RPMI7951 (cell line): ENCODE measurements at places on chromosomes 7 and 10.

- DNase-seq = peak; percentile 15
These were observed 166.9 kb upstream of the RNF32 start for GRCh38 chr7:156473476-156474240.

- no peak for DNase-seq
These were observed at the start of gene FGF8 for GRCh38 chr10:101775273-101776160. Gene FGF8, minus strand, starts transcription at chr10:101776114. Its CDS starts 214 bp downstream, at chr10:101775900.

DNA sequence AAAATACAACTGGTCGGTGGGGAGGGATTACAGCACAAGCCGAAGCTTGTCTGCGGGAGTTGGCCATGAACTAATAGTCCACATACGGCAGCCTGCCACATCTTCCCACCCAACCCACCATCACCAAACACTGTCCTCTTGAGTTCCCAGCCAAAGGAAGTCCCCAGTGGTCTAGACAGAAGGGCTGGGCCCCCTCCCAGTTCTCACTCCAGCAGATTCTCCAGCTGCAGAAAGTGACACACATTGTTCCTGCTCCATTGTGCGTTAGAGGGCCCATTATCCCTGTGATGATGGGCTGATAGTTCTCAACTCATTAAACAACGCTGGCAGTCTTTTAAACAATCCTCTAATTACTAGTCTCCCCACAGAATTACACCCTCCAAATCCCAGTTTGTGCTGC is 148.0 kb downstream of the FGFR2 start:
- no peak for DNase-seq

GRCh38 chr7:8442814-8443304 is 9.4 kb downstream of the NXPH1 start:
- DNase-seq = peak; percentile 17

GRCh38 chr10:126301701-126302475 is 86.4 kb downstream of the ADAM12 start:
- no peak for DNase-seq

DNA sequence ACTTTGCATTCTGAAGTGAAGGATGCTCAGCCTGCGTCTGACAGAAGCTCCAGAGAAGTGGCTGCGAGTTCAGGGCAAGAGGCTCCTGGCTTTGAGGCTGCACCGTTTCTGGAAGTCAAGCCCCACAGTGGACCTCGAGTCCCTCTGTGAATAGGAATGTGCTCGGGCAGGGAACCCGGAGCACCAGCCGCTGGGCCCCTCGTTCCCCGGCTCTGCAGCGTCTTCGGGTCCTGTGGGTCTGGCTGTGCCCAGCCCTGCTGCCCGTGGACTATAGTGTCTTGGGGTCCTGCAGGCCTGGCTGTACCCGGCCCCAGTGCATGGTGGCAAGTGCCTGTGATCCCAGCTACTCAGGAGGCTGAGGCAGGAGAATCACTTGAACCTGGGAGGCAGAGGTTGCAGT is 45.3 kb upstream of the PRKAR1B start:
- DNase-seq = no peak

DNA sequence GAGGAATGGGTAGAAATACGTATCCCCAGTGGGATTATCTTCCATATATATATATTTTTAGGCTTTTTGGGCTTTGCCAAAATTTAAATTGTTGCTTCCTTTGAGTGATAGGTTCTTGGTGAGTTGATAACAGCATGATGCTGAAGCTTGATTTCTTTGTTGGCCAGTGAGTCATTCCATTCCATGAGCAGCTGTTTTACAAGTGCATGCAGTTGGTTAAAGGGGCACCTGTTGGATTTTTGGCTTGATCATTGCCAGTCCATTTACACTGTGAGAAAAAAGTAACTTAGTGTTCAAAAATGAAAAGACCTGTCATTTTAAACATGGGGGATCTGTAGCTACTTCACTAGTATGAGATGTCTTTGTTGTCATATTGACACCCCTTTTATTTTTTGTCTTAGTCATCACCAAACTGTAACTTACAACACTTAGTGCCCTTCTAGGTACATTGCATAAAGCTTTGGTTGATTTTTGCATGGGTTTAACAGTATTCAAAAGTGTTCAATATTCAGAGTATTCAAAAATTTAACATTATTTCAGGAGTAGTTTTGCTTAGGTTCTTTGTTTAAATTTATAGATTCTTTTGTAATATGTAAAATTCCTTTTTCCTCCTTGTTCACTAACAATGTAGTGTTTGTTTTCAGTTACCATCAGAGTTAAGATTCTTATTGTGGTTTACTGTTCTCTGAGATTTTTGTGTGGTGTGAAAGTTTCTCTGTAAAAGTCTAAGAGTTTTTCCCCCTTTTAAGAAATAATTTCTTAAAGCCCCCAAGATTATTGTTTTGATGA is 8.8 kb downstream of the AKAP9 start:
- DNase-seq = peak; percentile 57

- no peak for DNase-seq
These were observed 18.2 kb downstream of the ANLN start for GRCh38 chr7:36407636-36408550.

DNA sequence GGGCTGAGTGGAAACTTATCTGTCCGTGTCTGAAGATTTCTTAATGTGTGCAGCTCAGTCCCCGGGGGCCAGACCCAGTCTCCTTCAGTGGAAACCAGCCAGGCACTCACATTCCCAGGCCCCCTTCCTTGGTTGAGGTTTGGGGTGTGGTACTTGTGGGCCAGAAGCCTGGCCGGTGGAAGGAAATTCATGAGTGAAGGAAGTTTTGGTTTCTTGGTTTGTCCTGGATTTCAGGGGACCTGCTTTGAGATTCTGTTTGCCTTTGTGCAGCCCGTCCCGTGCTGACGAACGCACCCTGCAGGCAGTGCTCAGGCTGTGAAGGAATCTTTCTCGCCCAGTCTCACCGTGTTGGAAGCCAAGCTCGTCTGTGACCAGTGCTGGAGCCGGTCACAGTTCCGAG is 2.9 kb downstream of the INPP5A start:
- DNase-seq = peak; percentile 47

DNA sequence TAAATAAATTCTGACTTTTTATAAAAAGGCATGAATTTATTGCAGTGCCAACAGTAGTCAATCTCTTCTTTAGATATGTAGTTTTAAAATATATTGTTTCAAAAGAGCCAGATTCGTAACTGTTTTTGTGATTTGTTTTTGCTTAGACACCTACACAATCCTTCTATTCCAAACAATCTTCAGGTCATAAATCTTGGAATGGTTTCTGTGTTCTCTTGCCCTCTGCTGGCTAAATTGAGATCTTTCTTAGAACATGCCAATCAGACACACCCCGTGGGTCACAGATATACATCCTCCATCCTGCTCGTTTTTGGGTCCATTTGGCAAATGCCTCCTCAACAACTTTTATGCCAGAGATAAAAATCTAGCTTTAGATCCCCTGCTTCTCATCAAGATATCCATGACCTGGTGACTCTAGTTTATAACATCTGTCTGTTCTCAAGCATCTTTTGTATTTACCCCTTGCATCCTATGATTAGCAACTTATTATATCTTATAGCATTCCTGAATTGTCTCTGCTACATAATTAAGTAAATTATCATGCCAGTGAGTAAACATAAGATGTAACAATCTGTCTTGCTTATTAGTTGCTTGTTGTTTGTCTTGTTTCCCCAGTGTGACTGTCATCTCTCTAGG is 35.3 kb upstream of the IFRD1 start:
- peak; percentile 58 for DNase-seq

DNA sequence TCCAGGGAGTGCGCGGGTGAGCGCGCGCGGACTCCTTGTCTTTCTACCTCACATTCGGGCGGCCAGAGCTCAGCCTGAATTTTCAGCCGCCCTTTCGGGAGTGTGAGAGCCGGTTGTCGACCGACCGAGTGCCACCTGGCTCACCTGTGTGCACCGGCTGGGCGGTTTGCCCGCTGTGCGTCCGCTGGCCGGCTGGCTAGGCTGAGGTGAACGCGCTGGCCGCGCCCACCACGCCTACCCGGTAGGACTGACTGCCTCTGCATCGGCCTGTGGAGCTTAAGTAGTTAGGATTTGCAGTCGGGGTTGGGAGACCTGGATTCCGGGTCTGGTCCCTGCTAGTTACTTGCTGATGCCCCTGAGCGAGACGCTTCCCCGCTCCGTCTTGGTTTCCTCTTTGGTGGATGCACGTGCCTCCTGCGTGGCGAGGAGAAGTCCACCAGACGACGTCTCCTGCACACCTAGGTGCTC is 553 bp downstream of the TSPAN15 start:
- no peak for DNase-seq

DNA sequence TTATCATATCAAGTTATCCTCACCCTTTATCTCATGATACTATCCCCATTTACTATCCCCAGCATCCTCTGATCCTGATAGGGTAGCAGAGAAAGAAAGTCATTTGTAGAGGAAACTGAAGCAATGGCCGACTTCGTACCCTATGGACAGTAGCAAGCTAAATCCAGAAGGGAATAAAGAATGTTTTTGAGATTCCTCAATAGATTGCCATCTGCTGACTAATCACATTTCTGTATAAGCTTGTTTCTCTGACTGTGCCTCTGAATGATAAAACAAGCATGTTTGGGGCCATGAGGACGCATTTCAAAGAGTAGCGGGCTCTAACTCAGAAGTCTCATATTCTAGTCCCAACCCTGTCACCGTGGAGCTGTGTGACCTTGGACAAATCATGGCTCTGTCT is 13.2 kb upstream of the FAM107B start:
- peak; percentile 52 for DNase-seq

DNA sequence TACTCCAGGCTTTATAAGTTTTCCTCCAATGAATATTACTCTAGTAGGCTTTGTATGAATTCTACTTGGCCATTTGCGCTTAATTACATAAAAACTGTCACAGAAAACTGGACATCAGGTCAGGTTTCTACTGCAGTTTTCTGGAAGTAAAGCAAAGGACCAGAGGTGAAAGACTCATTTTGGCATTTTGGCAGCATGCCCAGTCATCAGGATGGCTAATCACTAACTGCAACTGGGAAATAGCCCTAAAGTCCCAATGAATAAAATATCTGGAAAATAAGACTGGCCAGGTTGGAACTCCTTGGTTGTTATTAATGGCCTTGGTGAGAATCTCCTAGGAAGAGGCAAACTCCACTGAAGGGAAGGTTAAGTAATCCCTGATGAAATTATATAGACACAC is 75.5 kb downstream of the COPG2 start:
- DNase-seq = no peak

DNA sequence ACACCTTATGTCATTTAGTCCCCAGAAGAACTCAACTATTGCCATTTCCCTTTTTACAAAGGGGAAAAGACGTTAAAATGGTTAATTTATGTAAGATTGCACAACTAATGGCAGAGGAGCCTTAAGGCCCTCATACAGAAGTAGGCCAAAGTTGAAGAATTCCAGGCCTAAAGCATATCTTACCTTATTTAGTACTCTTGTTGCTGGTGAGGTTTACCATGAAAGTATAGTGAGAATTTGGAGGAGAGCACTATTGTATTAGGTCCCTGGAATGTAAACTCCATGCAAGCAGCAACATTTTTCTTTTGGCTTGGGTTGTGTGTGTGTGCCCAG is 731 bp upstream of the CRPPA start:
- peak; percentile 53 for DNase-seq

DNA sequence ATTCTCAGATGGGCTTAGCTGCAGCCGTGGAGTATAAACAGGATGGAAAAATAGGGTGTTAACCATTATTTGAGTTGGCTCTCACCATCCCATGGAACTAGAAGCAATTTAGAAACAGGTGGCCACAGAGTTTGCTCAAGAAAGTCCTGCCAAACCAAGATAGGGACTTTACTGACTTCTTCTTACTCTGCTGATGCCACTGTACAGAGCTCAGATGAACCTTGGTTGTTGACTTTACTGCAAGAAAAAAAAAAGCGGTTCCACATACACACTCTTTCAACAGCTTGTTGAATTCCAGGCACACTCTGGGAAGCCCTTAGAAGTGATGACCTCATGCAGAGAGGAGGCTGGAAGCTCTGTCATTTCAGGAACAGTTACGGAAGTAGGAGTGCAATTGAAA is 753.4 kb downstream of the NRG3 start:
- DNase-seq = no peak

DNA sequence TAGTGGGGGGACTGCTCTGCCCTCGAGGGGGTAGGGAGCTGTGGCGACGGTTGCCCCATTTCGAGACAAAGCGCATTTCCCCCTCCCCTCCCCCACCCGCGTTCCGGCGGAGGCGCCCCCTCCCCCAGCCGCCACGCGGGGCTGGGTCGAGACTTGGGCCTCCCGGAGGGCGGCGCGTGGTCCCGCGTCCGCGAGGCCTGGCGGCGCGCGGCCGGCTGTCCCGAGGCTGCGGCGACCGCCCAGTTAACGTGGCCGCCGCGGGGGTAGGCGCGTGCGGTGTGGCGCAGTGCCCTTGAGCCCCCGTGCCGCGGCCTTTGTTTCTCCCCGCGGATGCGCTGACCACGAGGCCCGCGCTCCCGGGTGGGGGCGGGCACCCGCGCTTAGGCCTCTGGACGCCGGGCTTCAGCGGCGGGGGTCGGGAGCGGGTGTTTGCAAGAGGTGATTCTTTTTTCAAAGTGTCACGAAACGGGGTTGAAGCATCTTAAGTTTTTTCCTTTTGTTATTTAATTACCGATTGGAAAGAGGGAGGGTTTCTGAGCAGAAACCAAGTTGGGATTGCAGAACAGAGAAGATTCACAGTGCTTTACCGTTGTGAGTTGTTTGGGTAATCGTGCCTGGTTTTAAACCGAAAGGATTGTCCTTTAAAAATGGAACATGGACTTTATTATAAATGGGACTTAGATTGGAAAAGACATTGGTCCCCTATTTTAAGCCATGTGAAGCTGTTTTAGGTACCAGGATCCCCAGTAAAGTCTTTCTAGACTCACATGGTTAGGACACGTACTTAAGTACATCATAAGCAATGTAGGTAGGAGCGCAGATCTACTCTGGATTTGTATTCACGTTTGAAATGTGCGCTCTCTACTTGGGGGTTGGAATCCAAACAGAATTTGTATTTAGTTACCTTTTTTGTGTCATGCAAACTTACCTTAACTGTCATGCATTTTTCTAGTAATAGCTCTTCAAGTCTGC is 760 bp downstream of the CBX3 start:
- DNase-seq = no peak
